ENCODE measurements at places on chromosomes 12 and 14.
A peak's percentile ranks its signal among the peaks of the same experiment; 100 is the strongest.

- no peak for DNase-seq
Observed at GRCh38 chr12:111937429-111937828, 75.5 kb downstream of the TMEM116 start.

DNA sequence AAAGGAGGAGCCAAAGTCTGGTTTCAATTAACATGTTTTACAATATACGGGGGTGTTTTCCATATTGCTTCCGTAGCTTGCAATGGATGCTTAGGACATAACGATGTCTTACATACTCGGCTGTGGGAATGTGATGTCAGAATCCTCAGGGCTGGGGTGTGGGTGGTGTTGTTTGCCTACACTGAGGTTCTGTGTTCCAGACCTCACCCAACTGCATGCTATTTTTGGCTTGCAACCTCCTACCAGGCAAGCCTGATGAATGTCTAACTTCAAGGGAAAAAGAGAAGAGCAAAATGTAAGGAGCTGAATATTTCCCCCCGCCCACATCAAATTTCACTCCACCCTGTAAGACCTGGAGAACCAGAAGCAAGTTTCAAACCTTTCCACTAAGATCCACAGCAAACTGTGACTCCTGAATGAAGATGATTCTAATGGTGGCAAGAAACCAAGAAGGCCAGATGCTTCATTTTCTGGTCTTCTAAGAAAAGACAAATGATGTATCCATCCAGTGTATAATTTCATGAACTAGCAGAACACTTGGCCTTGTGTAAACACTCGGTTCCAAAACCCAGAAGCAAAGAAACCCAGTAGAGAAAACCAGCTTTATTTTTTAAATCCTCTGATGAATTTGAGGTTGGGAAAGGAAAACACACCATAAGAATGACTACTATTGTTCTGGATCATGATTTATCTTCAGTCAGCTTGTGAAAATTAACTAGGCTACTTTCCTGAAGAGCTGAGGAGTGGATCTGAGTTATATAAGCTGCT lies 227.9 kb downstream of the DACT1 start:
- peak; percentile 24 for DNase-seq

DNA sequence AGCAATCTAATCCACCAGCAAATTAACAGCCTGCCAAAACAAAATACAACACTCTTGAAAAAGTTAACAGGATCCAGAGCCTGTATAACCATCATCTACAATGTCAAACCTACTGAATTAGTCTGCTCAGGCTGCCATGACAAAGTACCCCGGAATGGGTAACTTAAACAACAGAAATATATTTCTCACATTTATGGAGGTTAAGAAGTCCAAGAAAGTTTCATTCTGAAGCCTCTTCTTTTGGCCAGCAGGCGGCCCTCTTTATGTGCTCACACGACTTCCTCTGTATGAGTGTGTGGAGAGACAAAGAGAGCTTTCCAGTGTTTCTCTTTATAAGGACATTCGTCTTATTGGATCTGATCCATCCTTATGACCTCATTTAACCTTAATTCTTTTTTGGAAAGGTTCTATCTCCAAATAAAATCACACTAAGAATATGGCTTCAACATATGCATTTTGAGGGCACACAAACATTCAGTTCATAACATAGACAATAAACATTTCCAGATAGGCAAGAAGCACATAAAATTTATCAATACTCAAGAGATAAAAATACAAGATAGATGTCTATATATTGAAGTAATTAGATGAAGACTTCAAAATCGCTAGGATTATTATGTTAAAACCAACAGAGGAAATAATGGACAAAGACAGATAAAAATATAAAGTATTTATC lies 5.9 kb upstream of the RERG start:
- no peak for DNase-seq

GRCh38 chr12:65668981-65669695 lies 155.1 kb upstream of the HMGA2 start:
- no peak for DNase-seq

- DNase-seq = no peak
Observed at GRCh38 chr14:57747036-57747435, 118.9 kb downstream of the SLC35F4 start.

DNA sequence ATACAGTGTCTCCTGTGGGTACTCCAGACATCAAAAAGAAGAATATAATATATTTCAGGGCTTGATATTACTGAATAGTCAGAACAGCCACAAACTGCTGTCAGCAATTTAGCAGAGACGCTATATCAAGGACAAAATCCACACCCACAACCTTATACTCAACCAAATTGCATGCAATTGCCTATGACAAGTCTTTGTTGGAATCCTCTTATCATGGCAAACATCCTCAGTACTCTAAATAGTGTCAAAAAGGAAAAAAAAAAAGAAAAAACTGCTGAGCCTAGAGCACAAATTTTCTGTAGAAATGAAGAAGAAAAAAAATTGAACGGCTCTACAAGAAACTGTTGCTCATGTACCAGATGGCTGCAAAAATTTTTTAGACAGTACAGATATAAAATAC lies 485.7 kb downstream of the TMTC2 start:
- no peak for DNase-seq

GRCh38 chr12:94525951-94526350 lies 66.3 kb upstream of the CEP83 start:
- no peak for DNase-seq

DNA sequence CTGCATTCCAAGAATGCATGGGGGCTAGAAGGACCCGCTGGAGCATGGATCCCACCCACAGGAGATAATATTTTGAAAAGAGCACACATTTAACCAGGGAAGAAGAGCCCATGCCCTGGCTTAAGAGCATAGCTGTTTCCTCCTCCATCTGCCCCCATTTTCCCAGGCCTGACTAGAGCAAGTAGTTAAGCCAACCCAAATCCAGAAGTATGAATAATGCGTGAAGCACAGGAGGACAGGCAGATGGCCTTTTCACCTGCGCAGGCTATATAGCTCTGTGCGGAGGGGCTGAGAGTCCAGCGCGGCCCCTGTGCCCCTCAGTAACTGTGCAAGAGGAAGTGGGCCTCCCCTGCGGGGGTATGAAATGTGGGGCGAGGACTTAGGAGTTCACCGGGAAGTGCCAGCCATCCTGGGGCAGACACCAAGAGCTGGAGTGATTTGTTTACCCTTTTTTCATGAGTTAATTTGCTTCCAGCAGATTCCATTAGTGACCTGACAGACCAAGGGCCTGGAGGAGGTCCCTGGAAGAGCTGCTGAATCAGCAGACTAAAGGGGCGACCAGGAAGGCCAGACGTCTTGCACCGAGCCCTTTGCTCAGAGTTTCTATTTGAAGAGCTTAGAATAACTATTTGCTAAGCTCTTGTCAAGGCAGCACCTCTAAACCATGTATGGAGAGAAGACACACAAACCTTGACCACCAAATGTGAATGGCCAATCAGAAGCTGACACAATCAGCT lies 37.2 kb downstream of the DPF3 start:
- no peak for DNase-seq

Measured in Ammon's horn (tissue), 1 donor.